ENCODE measurements at places on chromosomes 3 and 15.

- DNase-seq = no peak
These were observed 57.5 kb upstream of the GCNT3 start for GRCh38 chr15:59553879-59554735.

GRCh38 chr3:134536781-134537180, 50.9 kb downstream of the CEP63 start:
- no peak for DNase-seq

DNA sequence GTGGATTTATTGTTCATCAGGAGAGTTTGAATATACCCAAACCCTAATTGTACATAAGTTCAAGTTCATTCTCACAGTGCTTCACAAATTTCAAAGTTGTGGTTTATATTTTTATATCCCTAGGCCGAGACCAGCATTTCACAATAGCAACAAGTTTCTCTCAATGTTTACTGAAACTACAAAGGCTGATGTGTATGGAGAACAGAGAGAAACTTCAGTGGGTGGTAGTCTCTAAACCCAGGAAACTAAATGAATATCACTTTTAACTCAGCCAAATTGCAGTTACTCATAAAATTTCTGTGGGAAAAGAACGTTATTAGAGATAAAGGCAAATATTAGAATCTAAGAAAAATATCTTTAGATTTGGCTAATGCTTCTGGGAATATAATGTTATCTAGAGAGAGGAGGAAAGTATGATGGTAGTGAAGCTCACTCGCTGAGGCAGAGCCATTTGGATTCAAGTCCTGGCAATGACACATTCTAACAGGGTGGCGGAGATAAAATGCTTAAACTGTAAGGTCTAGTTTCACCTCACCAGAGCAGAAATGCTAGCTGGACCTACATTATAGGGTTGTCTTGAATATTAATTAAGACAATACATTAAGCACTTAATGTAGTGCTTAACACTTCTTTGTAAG, 514.8 kb downstream of the EPHA3 start:
- no peak for DNase-seq

DNA sequence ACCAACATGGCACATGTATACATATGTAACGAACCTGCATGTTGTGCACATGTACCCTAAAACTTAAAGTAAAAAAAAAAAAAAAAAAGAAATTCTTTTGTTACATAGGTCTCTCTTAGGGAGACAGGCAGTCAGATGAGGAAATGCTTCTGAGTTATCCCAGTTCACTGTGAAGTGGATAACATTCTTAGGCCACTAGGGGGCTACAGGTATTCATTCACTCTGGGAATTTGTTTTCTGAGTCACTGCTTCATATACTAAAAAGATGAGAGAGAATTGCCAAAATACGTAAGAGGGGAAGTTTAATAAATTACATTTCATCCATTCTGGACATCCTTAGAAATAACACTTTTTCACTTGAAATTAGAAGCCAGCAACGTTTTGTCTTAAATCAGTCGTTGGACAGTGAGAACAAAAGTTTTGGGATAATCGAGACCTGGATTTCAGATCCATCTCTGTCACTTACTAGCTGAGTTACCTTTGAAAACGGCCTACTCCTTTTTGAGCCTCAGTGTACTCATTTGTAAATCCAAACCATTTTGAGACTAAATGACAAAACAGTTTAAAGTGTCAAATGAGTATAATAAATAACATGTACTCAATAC, 738.4 kb upstream of the ALCAM start:
- peak; percentile 15 for DNase-seq

GRCh38 chr3:194215392-194215791, 79.4 kb downstream of the HES1 start:
- DNase-seq = no peak

GRCh38 chr3:67357610-67358458, 296.6 kb downstream of the SUCLG2 start:
- no peak for DNase-seq

DNA sequence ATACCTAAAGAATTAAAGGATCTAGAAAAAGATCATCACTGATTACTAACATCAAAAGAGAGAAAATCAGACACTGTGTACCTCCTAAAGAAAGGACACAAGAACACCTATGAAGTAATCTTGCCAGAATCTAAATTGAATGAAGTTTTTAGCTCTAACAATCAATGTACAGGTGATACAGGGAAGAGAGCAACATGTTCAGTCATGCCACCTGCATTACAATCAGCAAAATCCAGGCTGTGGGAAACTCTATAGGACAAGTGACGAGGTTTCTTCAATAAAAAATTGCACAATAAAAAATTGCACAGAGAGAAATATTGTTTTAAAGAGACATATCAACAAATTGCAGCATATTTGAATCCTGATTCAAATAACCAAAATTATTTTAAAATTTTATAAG, 93.3 kb downstream of the SEMA5B start:
- DNase-seq = no peak

DNA sequence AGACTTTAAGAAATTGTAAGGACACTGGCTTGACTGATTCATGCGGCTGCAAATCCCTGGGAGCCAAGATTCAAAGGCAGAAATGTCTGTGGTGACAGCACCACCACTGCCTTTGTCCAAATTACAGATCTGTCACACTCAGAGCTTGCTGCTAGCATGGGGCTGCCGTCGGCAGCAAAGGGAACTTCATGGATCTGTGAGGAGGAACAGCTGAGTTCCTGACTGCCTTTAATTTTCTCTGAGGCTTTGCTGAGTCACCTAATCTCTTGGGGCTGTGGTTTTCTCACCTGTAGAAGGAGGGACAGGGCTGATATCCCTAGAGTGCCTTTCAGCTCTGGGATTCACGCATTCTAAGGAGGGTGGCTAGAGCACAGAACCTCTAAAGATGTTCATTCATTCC, 4.1 kb upstream of the PAK6 start:
- no peak for DNase-seq

- no peak for DNase-seq
These were observed 53.4 kb upstream of the VILL start for GRCh38 chr3:37937156-37937555.

GRCh38 chr3:100129941-100130340, 15.6 kb upstream of the FILIP1L start:
- DNase-seq = no peak

DNA sequence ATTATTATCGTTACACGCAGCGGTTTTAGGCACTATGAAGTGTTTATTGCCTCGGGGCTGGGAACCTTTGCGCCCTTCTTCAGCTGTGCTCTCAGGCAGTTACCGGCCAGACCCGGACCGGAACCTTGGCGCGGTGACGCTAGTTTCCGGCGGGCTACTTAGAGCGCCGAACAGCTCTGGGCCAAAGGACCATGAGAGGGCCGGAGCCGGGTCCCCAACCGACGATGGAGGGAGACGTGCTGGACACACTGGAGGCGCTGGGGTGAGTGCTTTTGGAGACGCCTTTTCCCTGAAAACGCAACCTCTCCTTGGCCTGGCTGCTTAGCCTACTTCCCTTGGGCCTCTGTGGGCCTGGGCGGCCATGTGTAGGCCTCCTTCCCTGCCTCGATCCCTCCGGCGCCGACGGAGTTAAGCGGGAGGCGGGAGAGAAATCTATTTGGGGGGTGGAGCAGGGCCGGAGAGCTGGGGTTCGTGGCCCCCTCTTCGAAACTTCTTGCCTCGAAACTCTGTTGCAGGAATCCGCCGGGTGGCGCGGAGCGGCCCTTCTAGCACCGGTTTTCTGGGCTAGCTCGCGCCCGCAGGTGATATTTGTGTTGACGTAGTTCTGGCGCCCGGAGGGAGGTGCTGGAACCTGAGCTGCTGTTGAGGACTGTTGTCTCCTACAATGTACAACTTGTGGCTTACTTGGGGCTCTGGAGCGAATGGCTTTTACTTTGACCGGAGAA, at the start of gene FAM98B:
Gene FAM98B (plus strand): TSS at position 157 of the 725 bp plus-strand sequence. CDS start 35 bp downstream, at position 192.
- peak; percentile 92 for DNase-seq

- no peak for DNase-seq
These were observed 4.5 kb upstream of the DNAH1 start for GRCh38 chr3:52311576-52312119.

GRCh38 chr3:160125258-160125657, 100.0 kb upstream of the C3orf80 start:
- DNase-seq = no peak

DNA sequence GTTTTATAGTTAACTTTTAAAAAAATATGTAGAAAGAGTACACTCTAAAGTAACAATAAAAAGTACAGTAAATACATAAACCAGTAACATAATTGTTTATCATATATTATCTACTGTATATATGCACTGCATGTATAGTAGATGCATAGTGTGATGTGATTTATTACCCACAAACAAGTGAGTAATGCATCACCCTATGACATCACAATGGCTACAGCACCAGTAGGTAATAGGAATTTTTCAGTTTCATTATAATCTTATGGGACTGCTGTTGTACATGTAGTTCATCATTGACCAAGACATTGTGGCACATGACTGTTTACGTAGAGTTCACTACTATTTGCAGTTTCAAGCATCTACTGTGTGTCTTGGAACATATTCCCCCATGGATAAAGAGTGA, 1047.2 kb downstream of the ROBO2 start:
- DNase-seq = no peak

DNA sequence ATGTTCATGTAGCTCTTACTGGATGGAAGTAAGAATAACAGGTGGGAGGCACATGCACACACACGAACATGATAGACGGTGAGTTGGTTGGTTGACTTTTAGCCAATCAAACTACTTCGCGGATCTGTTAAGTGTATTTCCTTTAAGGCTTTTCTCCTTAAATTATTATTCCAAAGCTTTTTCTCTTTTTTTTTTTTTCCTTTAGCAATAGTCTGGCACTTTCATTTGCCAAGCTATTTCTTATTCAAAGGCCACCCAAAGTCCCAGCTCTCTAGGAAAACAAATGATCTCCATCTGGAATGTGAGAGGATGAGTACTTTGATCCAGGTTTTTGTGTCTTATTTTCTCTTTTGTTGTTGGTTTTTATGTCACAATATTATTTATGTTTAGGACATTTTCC, 141.1 kb downstream of the TPRG1 start:
- DNase-seq = no peak

GRCh38 chr3:97970156-97970555, 2.1 kb downstream of the RIOX2 start:
- no peak for DNase-seq

- no peak for DNase-seq
These were observed 99.6 kb upstream of the FHIT start for GRCh38 chr3:61350782-61351309.

DNA sequence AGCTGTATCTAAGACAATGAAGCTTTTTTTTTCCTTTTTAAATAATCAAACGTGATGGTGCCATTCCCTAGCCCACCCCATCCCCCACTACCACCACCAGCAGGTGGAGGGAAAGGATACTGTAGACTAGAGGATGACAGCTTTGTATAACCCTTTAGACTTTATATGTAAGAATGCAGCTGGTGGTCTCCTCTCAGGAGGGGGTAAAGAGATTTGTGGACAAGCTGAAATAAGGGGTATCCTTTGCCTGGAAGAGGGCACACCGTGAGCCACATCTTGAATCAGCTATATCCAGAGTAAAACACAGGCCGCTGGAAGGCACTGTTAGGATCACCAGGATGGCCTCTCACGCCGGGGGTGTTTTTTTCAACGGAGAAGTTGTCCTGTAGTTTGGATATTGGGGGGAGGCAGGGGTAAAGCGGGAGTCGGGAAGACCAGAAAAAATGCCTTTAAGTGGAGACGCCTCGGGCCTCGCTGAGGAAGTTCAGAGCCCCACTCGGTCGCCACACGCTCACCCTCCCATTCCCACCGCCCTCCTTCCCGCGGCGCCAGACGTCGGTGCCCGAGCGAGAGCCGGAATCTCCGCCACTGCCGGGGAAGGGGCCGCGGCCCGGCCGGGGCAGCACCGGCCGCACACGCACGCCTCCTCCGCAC, 986 bp downstream of the KPNA4 start:
- no peak for DNase-seq

DNA sequence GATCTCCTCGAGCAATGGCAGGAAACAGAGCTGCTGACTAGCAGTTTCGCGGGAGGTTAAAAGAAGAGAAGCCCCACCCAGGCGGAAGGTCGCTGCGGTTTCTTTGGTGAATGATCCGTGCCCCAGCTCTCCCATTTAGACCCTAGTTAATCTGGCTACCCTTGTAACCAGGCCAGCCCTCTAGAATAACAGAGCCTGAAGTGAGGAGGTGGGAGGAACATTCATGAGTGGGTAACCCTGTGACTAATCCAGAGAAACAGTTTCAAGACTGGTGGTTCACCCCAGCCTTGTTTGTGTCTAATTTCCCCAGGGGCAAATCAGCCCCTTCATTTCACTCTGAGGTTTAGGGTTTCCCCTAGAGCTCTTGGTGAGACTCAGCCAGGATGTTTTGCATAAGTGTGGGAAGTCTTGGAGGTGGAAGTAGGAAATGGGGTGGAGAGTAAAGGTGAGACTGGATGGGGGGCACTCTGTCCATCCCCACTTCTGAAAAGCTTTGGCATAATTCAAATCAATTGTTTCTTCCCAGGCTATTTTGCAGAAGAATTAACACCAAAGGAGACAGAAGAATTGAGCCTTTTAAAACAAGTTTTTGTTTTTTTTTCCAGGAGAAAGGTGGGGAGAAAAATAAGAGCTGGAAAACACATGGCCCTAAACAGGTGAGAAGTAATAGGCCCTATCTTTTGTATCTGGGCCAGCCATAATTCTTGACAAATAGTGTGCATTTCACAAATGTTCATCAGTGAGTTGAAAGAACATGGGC, 303.1 kb downstream of the RPLP1 start:
- peak; percentile 36 for DNase-seq

DNA sequence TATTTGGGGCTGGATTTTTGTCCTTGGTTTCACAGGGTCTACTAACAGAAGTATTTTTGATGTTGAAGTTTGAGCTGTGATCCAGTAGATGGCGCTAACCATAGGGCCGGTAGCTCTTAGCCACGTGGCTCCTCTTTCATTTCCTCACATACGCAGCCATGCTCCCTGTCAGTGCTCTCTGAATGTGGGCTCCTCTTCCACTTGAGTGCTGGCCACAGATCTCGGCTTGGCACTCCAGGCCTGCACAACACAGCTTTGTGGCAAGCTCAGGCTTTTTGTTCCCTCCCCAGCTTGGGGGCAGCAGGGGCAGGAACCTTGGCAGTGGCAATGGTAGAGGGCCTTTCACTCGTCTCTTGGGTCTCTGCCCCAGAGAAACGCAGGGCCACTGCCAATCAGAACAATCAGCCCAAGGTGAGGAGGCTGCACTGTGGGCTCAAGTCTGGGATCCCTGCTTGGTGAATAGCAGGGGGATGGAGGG, 18.6 kb upstream of the DNAAF4 start:
- no peak for DNase-seq

GRCh38 chr15:52556524-52557273, 12.1 kb downstream of the ARPP19 start:
- DNase-seq = no peak

GRCh38 chr3:150495563-150496168, 50.6 kb downstream of the SERP1 start:
- peak; percentile 36 for DNase-seq

- DNase-seq = peak; percentile 76
These were observed 19.7 kb upstream of the SATB1 start for GRCh38 chr3:18444595-18445400.

DNA sequence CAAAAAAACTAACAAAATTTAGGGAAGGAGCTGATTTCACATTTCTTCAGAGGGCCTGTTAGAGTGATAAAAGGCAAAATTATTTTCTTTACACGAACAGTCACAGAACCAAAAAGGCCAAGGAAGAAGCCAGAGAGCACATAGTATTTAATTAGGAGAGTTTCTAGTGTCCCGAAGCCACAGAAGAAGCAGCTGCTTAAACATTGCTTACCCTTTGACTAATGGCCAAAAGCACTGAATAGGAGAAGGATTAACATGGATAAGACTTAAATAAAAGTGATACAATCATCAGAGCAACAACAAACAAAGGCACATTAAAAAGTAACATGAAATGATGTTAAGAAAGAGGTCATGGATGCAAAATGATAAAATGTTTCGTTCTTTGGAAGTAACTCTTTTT, 98.6 kb downstream of the CHL1 start:
- no peak for DNase-seq
